ENCODE measurements at places on chromosomes 3 and 15.

DNA sequence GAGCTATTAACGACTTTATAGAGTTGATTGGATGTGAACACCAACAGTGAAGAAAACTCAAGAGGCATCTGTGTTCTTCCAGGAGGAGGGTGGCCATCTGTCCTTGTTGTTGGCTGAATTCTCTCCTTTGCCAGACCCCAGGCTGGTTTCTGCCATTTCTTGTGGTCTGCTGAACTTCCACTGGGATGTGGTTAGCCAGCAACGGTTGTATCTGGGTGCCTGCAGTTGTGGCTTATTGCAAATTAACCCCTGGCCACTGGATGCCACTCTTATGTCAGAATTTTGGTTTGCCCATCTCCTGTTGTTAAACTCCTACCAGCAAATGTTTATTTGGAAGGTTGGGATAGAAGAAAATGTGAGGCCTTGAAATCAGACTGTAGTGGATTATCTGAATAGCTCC lies 163.6 kb upstream of the TBC1D5 start:
- DNase-seq = peak; percentile 96

DNA sequence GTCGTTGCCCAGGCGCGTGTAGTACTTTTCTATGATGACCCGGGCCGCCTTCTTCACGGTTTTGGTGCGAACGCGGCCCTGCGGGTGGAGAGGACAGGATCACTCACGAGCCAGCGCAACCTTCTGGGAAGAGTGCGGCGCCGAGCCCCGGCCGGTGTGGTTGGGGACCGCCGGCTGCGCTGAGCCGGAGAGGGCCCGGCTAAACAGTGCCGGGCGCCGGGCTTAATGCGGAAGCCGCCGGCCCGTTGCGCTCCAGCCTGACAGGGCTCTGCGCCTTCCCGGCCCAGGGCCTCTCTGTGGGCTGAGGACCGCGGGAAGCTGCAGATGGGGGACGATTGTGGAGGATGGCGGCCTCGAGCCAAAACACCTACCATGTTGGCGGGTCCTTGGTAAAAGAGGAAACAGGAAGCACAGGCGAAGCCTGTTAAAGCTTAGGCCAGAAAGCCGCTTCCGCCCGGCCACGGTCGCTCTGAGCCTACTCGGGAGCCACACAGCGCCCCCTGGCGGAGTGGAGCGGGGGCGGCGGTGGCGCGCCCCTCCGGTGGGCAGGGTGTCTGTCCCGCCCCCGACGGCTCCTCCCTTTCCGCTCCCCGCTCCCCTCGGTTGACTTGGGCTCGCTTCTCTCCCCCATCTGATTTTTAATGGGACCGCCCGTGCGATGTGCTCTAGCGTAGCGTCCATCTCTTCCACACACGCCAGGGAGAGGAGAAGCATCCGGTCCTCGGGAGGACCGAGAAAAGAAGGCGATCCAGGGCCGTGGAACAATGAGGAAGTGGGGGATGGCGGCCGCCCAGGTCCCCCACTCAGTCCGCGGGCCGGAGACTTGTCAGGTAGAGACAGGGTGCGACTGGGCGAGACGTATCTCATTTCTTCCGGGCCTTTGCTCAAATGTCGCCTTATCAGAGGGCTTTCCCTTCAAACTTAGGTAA lies at the start of gene RPS17:
Gene RPS17 (minus strand): TSS at position 403 of the 929 bp plus-strand sequence. CDS start 29 bp downstream, at position 374.
- DNase-seq = peak; percentile 97

DNA sequence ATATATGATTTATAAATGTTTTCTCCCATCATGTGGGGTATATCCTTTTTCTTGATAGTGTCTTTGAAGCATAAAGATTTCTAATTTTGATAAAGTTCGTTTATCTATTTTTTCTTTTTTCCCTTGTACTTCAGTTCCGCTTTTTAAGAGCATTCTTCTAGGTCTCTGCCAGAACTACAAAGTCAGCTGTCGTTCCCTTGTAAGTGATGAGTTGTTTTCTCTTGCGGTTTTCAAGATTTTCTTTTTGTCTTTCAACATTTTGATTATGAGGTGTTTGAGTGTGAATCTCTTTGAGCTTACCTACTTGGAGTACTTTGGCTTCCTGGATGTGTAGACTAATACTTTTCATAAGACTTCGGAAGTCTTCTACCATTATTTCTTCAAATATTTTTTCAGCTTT lies 9.3 kb upstream of the PRICKLE2 start:
- no peak for DNase-seq

GRCh38 chr3:5087209-5087608 lies 34.9 kb upstream of the ARL8B start:
- no peak for DNase-seq

GRCh38 chr15:47184003-47184907 lies 533.0 kb upstream of the SEMA6D start:
- no peak for DNase-seq

GRCh38 chr3:10743366-10744097 lies 72.5 kb upstream of the SLC6A11 start:
- no peak for DNase-seq

- no peak for DNase-seq
Observed at GRCh38 chr3:55965776-55966175, 478.7 kb upstream of the WNT5A start.

- DNase-seq = no peak
Observed at GRCh38 chr3:159877924-159878323, 110.7 kb upstream of the IL12A start.

DNA sequence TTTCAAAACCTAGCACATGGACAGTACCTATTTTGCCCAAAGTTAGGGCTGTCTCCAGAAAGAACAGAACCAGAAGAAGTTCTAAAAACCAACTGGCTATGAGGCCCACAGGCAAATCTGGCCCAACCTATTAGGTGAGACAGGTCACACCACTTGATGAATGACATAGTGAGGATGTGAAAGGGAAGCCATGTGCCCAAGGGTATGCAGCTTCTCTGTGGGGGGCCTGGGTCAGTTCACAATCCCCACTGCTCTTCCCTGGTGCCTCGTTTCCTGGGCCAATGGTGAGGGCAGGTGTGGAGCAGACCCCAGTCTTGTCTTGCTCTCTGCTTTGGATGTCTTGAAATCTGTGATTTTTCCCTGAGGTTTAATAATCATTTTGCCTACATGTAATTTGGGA lies 8.9 kb downstream of the INSYN1 start:
- DNase-seq = no peak

GRCh38 chr3:18557216-18557615 lies 132.1 kb upstream of the SATB1 start:
- DNase-seq = no peak

GRCh38 chr3:24496529-24497482 lies 2.2 kb upstream of the THRB start:
- DNase-seq = peak; percentile 6

GRCh38 chr3:188881954-188882641 lies 289.7 kb upstream of the TPRG1 start:
- DNase-seq = no peak

DNA sequence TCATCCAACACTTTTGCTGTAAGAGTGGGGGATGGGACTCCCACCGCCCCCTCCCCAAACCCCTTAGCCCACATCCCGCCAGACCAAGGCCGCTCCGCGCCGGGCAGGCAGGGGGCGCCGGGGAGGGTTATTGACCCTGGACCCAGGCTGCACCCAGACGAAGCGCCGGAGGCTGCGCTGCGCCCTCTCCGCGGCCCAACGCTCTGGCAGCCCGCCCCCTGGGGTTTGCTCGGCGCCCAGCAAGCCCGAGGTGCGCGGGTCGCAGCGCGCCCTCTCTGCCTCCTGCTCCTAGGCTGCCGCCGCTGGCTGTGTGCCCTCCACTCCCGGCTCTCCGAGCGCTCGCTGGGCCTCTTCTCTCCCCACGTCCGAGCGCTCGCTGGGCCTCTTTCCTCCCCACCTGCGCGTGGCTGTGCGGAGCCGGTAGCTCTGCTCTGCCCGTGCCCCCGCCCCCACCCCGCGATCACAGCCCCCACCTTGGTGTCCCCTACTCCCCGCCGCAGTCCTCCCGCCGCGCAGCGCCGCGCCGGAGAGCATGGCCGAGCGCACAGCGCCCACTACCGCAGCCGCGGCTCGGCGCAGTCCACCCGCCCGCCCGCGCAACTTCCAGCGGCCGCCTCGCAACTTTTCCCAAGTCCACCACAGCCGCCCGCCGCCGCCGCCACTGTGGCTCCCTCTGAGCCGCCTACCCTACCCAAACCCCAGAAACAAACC lies 1.2 kb downstream of the MECOM start:
- DNase-seq = peak; percentile 48

GRCh38 chr3:122033023-122033422 lies 11.0 kb upstream of the ILDR1 start:
- no peak for DNase-seq

GRCh38 chr15:39125904-39126303 lies 455.0 kb upstream of the THBS1 start:
- peak; percentile 56 for DNase-seq

GRCh38 chr15:99906311-99906710 lies 173.1 kb upstream of the LYSMD4 start:
- no peak for DNase-seq

DNA sequence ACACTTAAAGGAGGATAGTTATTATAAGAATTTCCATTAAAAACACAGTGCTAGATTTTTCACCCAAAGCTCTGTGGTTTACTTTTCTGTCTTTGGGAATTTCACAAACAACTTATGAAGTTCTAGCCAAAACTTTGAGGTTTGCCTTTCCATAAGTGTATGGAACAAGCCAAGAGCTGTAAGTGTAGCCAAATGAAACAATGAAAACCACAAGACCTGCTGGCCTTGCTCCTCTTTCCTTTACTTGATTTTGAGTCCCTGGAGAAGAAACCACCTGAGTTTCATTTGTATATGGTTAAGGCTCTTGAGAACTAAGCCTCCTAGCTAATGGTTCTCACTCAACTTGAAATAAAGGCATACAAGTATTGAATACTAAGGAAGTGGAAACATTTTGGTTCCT lies 365.3 kb upstream of the EPHA3 start:
- DNase-seq = no peak

DNA sequence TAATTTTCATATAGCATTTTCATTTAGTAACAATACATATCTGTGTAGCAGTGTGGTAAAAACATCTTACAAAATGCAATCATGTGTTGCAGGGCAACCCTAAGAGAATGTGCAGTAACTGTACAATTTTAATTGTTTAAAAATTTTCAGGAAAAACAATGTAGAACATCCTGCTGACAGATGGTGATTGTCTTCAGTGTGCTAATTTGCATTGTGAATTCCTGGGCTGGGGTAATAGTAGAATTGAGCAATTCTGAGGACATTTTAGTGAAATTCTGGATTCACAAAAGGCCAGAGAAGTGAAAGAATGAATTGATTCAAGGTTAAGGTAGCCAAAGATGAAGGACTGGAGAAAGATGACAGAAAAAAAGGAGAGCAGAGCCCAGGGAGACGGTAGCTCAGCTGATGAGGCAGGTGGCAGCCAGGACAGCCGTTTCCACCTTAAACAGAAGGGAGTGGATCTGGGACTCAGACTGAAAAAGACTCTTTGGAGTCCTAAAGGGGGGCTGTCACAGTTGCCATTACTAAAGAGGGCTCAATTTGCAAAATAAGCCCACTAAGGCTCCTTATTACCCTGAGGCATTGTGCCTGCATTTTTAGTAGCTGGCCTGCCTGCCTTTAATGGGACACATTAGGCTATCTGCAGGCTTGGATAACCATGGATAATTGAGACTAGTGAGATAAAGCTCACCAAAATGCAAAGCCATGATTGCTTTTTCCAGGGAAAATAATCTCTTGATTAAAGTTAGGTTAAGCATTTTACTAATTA lies 8.6 kb downstream of the MAP3K13 start:
- DNase-seq = no peak

GRCh38 chr3:141764986-141765385 lies 1.8 kb downstream of the GRK7 start:
- DNase-seq = peak; percentile 25

- no peak for DNase-seq
Observed at GRCh38 chr3:152321200-152321954, 52.6 kb downstream of the MBNL1 start.

DNA sequence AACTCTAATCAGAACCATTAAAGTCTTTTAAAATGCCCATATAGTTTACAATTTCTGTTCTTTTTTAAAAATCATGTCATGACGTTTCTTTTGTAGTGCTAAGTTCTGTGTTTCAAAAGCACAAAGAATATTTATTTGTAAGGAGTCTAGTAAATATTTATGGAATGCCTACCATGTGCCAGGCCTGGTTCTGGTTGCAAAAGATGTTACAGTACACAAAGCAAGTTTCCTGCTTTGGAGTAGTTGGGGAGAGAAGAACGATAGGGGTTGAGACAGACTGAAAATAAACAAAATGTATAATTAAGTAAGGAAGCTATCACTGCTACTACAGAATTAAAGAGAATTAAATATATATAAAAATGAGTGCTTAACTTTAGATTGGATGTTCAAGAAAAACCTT lies 86.8 kb upstream of the CMSS1 start:
- no peak for DNase-seq

GRCh38 chr3:43055806-43056770 lies 49.8 kb downstream of the POMGNT2 start:
- DNase-seq = no peak

- DNase-seq = no peak
Observed at GRCh38 chr15:84812842-84813241, 4.3 kb upstream of the ALPK3 start.

DNA sequence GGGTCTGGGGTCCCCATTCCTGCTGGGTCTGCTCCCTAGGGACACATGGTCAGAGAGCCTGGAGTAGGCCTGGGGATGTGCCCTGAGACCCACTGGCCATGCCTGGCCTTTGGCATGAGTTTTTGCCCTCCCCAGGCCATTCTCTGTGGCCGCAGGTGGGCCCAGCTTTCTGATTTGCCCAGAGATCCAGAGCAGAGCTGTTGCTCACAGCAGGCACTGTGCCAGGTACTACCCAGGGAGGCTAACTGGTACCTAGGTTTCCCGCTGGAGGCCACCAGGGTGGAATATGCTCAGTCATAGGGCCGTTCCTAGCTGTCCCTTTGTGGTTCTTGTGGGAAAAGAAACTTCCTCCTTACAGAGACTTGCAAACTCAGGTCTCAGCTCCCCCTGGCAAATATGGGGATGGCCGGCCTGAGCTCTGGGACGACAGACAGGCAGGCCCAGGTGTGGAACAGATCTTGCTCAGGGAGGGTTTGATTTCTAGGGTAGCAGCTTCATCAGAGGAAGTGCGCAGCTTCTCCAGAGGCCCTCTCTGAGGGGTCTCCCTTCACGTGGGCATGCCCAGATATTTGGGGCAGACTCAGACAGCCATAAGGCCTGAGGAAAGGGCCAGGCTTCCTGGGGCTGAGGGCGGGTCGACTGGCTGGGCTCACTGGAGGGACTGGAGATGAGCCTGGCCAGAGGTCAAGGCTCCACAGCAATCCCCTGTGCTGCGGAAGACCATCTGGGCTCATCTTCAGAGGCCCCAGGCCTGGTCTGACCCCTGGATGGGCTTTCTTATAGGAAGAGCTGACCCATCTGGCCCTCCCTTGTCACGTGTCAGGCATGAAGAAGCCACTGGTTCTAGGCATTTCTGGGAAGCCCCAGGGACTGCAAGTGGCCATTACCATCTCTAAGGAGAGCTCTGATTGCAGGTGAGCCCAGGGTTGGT lies 28.0 kb downstream of the ACAA1 start:
- peak; percentile 77 for DNase-seq

GRCh38 chr3:138081371-138082084 lies 33.9 kb downstream of the DZIP1L start:
- DNase-seq = no peak

DNA sequence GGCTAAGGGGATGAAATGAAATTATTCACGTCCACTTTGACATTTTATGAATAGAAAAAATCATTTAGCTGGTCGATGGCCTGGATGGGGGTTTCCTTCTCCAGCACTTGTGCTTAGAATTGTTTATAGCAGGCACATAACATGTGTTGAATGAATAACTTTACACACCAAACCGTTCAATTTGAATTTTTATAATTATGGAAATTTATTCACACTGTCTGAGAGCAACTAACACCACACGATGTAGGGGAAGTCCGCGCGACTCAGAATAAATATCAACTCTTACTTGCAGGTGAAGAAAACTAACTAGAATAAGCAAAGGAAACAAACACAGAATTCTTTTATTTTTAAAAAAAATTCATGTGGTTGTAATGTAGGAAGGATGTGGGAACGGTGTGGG lies 81.3 kb downstream of the MINAR1 start:
- no peak for DNase-seq

Data from NB4 (cell line).